ENCODE measurements at places on chromosomes 3 and 15.

DNA sequence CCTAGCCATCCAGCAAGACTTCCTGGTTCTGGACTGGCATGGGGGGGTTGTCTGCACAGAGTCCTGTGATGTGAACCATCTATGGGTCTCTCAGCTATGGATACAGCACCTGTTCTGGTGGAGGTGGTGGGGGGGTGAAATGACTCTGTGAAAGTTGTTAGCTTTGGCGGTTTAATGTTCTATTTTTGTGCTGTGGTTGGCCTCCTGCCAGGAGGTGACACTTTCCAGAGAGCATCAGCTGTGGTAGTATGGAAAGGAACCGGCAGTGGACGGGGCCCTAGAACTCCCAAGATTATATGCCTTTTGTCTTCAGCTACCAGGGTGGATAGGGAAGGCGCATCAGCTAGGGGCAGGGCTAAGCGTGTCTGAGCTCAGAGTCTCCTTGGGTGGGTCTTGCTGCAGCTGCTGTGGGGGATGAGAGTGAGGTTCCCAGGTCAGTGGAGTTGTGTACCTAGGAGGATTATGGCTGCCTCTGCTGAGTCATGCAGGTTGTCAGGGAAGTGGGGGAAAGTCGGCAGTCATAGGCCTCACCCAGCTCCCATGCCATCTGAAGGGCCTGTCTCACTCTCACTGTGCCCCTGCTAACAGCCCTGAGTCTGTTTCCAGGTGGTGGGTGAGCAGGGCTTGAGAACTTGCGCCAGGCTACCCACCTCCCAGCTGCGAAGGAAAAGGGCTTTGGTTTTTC lies 7.1 kb upstream of the LARS2 start:
- no peak for DNase-seq

- DNase-seq: no peak
Measured at GRCh38 chr3:117563063-117563462, 853.5 kb downstream of the TUSC7 start.

- peak; percentile 11 for DNase-seq
Measured at GRCh38 chr3:71487418-71487817, 96.1 kb downstream of the FOXP1 start.

DNA sequence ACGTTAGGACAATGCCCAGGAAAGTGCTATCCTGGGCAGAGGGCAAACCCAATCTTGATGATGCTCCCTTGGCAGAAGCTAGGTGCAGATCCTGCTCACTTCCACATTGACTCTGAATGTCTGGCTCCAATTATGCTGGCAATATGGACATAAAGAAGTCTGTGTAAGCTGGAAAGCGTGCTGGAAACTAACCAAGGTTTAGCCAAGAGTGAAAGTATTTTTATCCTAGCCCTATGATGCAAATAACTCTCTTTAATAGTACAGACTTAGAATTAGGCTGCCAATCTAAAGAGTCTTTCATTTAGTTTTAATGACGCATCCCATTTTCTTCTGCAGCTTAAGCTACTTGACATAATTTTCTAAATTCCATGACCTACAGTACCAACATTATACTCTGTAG lies 571.8 kb downstream of the TUSC7 start:
- no peak for DNase-seq

DNA sequence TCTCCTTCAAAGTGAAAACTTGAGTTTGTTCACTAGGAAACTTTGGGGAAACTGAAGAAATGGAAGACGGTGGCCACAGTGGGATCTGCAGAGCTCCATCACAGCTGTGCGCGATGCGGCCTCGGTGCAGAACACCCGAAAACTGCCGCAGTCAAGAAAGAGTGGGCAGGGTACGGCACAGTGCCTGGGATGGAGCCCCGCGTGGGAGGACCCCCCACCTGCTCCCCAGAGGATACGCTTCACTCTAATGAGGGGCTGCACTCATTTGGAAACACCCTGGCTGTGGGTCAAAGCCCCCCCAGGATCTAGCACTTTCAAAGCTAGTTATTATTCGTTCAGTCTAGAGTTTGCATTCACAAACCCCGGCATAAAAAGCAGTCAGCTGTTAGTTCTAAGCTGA lies 9.5 kb downstream of the ADAMTS17 start:
- DNase-seq: no peak

DNA sequence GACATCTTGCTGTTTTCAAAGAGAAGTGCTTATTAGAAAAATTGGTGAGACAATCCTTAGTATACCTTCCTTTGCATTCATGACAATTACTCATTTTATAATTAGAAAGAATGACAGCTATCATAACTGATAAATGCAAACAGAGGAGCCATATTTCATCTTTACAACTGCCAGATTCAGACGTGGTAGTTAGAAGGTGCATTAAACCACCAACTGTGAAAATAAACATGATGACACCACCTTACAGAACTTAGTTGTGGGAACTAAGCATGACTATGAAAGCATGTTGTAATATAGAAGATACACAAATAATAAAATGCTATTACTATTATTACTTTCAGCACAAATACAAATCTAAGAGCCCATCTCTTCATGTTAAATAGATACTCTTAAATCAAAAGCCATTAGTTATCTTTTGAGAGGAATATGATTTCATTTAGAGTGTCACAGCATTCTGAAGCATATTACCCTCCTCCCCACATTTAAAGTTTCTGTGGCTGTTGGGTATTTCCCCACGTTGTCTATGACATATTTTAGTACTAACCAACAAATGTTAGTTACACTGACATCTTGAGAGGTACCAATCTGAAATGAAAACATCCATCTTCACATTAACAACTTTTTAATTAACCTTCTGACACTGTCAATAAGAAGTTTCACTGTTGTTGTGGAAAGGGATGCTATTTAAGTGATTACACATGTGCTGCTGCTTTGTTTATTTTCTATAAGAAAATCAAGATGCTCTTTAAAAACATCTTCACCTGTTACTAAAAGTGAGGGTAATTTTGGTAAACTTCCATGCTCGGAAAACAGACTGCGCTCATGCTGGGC lies 163.8 kb downstream of the LSAMP start:
- no peak for DNase-seq

DNA sequence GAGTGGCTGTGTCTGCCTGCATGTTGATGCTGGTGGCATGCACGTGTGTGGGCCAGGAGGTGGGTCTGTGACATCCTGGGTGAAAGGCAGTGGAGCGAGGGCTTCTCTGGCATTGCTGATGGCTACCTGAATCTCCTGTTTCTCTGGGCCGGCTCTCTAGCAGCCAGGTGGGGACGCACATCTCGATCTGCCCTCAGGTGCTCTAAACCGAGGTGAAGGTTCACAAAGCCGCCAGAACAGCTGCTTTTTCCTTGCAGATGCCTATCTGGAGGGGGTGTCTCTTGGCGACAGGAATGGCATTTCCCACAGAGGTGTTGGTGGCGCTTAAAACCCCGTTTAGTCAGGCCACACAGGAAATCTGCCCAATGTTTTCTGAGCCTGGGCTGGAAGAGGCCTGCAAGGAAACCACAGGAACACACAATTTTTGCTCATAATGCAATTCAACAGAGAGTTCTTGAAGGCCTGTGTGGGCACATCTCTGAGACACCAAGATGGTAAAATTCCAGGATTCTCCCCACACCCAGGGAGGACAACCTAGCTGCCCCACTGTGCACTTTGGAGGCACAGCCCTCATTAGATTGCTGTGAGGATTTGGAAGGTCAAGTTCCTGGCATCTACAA lies 11.9 kb downstream of the TMEM158 start:
- DNase-seq: no peak

- no peak for DNase-seq
Measured at GRCh38 chr3:85228966-85229365, 270.2 kb downstream of the CADM2 start.

GRCh38 chr3:149579838-149580542 lies 77.8 kb downstream of the WWTR1 start:
- no peak for DNase-seq

DNA sequence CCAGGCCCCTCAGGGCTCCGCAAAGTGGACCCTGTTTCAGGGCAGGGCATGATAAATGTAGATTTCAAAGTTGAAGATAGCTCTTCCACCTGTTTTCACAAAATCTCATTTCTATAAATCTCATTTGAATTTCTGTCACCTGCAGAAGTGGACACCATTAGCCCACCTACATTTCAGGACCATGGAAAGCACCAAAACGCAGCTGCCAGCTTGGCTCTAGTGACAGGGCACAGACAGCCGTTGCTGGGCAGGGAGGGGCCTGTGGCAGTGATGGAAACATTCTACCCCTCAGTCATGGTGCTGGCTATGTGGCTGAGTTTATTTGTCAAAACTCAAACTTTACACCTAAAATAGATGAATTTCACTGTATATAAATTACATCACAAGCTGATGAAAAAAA lies 40.4 kb downstream of the PRR23E start:
- DNase-seq: no peak

GRCh38 chr3:151931171-151931570 lies 57.7 kb downstream of the SUCNR1 start:
- DNase-seq: no peak

- no peak for DNase-seq
Measured at GRCh38 chr3:33786565-33787327, 11.7 kb upstream of the PDCD6IP start.

DNA sequence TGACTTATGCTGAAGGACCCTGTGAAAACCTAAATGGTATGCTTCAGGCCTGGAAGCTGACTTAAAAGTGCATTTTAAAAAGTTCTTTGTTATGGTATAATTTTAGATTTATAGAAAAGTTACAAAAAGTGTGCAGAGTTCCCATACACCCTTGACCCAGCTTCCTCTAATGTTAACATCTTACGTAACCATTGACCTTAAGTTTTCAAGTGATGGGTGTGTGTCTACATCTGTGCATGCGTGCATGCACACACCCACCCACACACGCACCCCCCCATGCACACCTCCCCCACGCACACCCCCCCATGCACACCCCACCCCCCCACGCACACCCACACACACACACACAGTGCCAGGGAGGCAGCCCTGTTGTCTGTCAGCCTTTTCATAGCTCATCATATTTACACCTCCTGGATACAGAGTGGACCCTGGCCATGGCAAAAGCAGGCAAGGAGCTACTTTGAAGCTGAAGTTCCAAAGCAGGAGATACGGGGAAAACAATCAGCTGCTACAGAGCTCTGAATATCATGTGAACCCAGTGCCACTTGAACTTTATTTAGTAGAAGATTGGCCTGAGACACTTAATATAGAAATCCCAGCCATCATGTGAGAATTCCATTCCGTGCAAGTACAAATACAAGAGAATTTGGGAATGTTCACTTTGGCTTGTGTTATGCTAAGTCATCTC lies 30.0 kb upstream of the TRAK1 start:
- no peak for DNase-seq

- no peak for DNase-seq
Measured at GRCh38 chr15:27232876-27233275, 261.9 kb downstream of the GABRG3 start.

GRCh38 chr3:151625086-151625485 lies 108.6 kb upstream of the AADACL2 start:
- DNase-seq: no peak

DNA sequence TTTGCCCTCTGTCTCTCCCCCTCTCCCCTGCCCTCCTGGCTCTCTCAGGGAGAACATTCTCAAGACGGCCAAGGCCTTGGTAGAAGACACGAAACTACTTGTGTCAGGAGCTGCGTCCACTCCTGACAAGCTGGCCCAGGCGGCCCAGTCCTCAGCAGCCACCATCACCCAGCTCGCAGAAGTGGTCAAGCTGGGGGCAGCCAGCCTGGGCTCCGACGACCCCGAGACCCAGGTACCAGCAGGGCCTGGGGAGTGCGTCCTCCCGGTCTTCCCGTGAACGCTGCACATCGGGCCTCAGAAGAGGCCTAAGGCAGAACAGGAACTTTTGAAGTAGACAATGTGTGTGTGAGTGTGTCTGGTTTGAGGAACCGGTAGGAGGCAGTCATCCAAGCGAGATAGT lies 245.4 kb upstream of the TPM1 start:
- DNase-seq: no peak

- DNase-seq: no peak
Measured at GRCh38 chr3:49298511-49298910, 21.5 kb upstream of the C3orf62 start.

DNA sequence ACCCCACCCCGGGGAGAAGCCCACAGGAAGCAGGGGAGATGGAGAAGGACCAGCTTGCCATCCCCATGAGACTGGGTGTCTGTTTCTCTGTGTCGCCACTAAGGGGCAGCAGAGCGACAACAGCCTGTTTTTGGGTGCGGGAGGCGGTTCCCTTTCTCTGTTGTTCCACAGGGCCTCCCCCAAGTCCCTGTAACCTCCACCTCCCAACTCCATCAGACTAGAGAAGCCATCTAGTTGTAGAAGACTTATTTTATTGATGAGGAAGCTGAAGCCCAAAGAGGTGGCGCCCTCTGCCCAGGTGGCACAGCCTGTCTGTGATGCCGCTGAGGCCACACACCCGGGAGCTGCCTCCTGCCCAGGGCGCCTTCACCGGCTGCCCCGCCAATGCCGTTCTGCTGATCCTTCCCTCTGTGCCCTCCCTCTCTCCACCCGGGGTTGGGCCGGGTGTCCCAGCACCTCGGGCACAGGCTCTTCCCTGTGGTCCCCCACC lies 3.9 kb upstream of the CCDC9B start:
- peak; percentile 60 for DNase-seq

GRCh38 chr15:93029836-93030429 lies 59.1 kb downstream of the RGMA start:
- DNase-seq: no peak

GRCh38 chr3:177823701-177824189 lies 626.5 kb upstream of the TBL1XR1 start:
- DNase-seq: no peak

DNA sequence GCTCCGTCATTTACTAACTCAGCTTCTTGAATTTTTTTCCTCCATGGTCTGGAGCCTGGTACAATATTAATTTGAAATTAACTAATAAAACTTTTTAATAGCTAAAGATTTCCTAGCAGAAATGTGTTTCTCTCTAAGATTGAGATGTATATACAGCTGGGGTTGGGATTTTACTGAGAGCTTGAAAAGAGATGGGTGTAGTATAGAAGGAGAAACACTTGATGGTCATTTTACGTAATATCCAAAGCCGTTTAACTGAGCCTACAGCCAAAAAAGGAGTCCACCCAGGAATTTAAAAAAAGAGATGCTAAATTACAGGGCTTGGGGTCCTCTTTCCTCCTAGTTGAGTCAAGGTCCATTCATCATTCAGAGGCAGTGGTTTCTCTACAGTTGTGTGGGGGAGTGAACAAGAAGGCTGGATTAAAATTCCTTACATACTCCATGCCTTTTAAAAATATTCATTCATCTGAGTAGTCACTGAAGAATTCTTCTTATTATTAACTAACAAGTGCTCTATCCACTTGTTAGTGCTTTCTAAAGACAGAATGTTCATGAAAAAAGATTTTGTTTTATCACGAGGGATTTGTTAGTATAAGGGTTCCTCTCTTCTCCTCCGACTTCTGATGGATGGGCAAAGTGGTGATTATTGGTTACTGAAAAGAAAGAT lies 255.3 kb upstream of the IL12A start:
- DNase-seq: no peak

- DNase-seq: no peak
Measured at GRCh38 chr15:41567862-41568261, 8.8 kb downstream of the TYRO3 start.
